K562 (cell line): ENCODE measurements at places on chromosomes 12 and 14. TPM values are rescaled to one million over a fixed set of nuclear protein-coding genes. Genes with fewer than 3 reads are reported as not detected.

The MAX gene
- 88.8 and 96.5 TPM in 2 replicates for total RNA-seq

The C12orf76 gene
- total RNA-seq: 13.3 and 13.6 TPM in 2 replicates

The OR4K2 gene
- total RNA-seq: not detected in 2 replicates

The DTX1 gene
- not detected in 2 replicates for total RNA-seq

GRCh38 chr12:44571006-44571550 is 305.0 kb downstream of the NELL2 start:
- no peaks in the 10 kb centered on the region for H3K36me3 ChIP-seq
- no peaks in the 10 kb centered on the region for H3K4me1 ChIP-seq
- H3K27ac ChIP-seq: no peak overlapping the region
- H3K4me3 ChIP-seq: no peak overlapping the region
- no peak for DNase-seq

GRCh38 chr12:56714431-56714929 is 10.6 kb downstream of the NACA start:
- H3K27me3 ChIP-seq: no peaks in the 10 kb centered on the region
- DNase-seq: no peak
- no peak overlapping the region for H3K4me3 ChIP-seq
- H3K4me1 ChIP-seq: peaks cover 13% of the 10 kb centered on the region; the same call in 1 of the 2 replicates
- peaks cover 78% of the 10 kb centered on the region for H3K36me3 ChIP-seq

GRCh38 chr14:104755621-104756020 is 2.7 kb downstream of the SIVA1 start:
- H3K36me3 ChIP-seq: peaks cover 52% of the 10 kb centered on the region; the same call in 2 of the 3 replicates
- no peak for DNase-seq
- H3K27me3 ChIP-seq: no peaks in the 10 kb centered on the region

GRCh38 chr12:66290716-66291200 is 11.5 kb upstream of the HELB start:
- H3K27me3 ChIP-seq: peaks cover 7% of the 10 kb centered on the region; the same call in 1 of the 2 replicates
- H3K27ac ChIP-seq: no peak overlapping the region
- DNase-seq: no peak
- no peaks in the 10 kb centered on the region for H3K36me3 ChIP-seq
- no peak overlapping the region for H3K4me3 ChIP-seq
- no peaks in the 10 kb centered on the region for H3K4me1 ChIP-seq

GRCh38 chr12:108759924-108760323 is 28.6 kb upstream of the CORO1C start:
- no peak for DNase-seq
- H3K4me1 ChIP-seq: peaks cover 2% of the 10 kb centered on the region; the same call in 1 of the 3 replicates
- H3K27ac ChIP-seq: no peak overlapping the region

- H3K27me3 ChIP-seq: no peaks in the 10 kb centered on the region
- peaks cover 9% of the 10 kb centered on the region; the same call in 2 of the 3 replicates for H3K4me1 ChIP-seq
- H3K36me3 ChIP-seq: no peaks in the 10 kb centered on the region
Measured at GRCh38 chr12:93894391-93895088, 217.4 kb downstream of the CRADD start.

DNA sequence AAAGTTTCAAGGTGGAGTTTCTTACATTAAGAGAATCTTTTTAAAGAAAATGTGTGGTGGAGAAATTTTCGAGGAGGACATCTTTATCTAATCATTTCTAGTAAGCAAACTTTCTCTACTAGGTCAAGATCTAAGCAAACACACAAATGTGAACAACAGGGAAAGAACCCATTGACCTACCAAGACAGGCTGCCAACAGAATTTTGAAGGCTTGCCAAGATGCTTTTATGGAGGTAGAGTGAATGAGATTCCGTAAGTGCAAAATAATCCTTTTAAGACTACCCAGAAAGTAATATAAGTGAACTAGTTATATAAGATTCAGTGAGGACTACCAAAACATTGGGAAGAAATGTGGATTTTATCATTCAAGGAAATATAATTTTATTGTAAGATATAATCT is 357.1 kb upstream of the PDE3A start:
- H3K27ac ChIP-seq: no peak overlapping the region
- H3K36me3 ChIP-seq: no peaks in the 10 kb centered on the region
- no peaks in the 10 kb centered on the region for H3K27me3 ChIP-seq

- H3K27me3 ChIP-seq: no peaks in the 10 kb centered on the region
- peak overlapping the region; percentile 96 for H3K27ac ChIP-seq
Measured at GRCh38 chr12:120231316-120232011, 30.6 kb upstream of the RPLP0 start.

- peak; percentile 28 for DNase-seq
- H3K4me1 ChIP-seq: peaks cover 8% of the 10 kb centered on the region; the same call in 1 of the 2 replicates
- peak overlapping the region; percentile 41 for H3K4me3 ChIP-seq
- H3K27me3 ChIP-seq: no peaks in the 10 kb centered on the region
- H3K27ac ChIP-seq: peak overlapping the region; percentile 88
- H3K36me3 ChIP-seq: peaks cover 29% of the 10 kb centered on the region
Measured at GRCh38 chr12:118356809-118357256, 15.9 kb downstream of the TAOK3 start.

GRCh38 chr12:101697930-101698799 is 725 bp downstream of the CHPT1 start:
- peak; percentile 52 for DNase-seq
- peaks cover 14% of the 10 kb centered on the region; the same call in 1 of the 3 replicates for H3K36me3 ChIP-seq
- H3K27ac ChIP-seq: peak overlapping the region; percentile 96
- H3K27me3 ChIP-seq: no peaks in the 10 kb centered on the region

DNA sequence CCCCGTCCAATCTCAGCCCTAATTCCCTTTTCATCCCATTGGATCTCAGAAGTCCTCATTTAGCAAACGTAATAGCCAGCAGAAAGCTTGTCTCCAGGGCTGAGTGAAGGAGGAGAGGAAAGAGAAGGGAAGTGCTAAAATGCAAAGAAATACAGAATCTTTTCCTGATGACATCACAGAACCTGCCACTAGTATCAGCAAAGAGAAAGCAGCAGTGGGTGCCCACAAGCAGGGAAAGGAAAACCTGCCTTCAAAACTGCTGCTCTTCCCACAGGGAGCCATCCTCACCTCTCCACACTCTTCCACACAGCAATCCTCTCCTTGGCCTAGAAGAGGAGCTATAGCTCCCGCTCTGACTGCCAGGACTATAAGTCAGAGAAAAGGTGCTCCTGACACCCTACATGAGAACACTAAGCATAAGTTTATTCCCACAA is 11.3 kb downstream of the MED13L start:
- DNase-seq: no peak
- H3K36me3 ChIP-seq: no peaks in the 10 kb centered on the region
- H3K27me3 ChIP-seq: no peaks in the 10 kb centered on the region; the same call in 2 of the 3 replicates
- peaks cover 35% of the 10 kb centered on the region for H3K4me1 ChIP-seq

GRCh38 chr14:52318826-52319645 is 4.9 kb downstream of the PTGER2 start:
- peaks cover 11% of the 10 kb centered on the region for H3K4me1 ChIP-seq
- H3K27me3 ChIP-seq: peaks cover 17% of the 10 kb centered on the region
- H3K4me3 ChIP-seq: no peak overlapping the region
- no peak for DNase-seq

GRCh38 chr14:31084385-31084784 is 58.2 kb upstream of the STRN3 start:
- H3K4me3 ChIP-seq: no peak overlapping the region
- no peaks in the 10 kb centered on the region; the same call in 1 of the 2 replicates for H3K4me1 ChIP-seq
- DNase-seq: peak; percentile 35

DNA sequence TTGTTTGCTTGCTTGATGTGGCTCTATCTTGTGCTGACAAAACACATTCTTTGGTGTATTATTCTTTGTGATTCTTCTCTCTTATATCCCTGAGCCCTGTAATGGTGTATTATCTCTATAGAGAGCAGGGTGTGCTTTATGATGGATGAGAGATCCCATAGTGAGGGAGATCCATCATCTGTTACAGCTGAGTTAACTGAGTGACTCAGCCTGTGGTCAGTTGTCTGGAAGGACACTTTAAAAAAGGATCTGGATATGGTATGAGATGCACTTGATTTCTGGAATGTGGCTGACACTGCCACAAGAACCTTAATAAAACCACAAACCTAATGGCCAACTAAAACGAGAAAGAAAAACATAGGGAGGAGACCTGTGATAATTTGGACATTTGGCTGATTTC is 461.4 kb upstream of the SYT1 start:
- no peaks in the 10 kb centered on the region for H3K36me3 ChIP-seq
- no peak overlapping the region for H3K4me3 ChIP-seq
- H3K27ac ChIP-seq: no peak overlapping the region
- H3K4me1 ChIP-seq: no peaks in the 10 kb centered on the region
- DNase-seq: no peak
